NCI-H2029 (cell line): ENCODE measurements at places on chromosomes 5 and 9.

DNA sequence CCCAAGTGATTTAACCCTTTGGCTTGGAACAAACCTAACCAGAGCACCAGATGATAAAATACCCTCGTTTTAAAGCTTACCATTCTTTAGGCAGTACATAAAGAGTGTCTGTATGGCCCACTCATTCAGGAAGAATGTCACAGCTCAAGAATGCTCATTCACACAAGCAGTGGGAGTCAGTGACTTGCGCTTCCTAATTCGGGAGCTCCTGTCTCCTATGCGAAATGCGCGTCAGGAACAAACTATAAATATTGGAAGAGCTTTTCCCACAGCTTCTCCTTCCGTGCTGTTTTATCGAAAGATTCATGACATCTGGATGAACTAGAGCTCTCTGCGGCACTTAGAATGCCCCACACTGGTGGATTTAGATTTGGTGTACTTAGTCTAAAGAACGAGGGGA lies 66.6 kb downstream of the NTRK2 start:
- no peak for DNase-seq

DNA sequence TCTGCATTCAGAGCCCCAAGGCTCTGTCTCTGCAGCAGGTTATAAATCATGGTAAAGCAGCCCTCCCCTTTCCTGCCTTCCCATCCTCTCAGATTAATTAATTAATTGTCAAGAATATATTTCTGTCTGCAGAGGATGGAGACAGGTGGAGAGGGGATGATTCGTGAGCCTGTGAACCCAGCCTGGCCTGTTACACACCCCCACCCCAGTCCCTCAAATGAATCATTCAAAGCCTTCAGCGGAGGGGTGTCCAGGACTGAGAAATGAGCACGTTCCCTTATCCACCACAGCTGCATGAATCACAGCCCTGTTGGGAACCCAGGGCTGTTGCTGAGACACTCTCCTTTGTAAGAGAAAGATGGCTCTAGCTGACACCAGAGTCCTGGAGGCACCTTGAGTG lies 56.0 kb downstream of the NIPAL4 start:
- no peak for DNase-seq

- peak; percentile 49 for DNase-seq
These were observed 141.4 kb upstream of the PIK3R1 start for GRCh38 chr5:68074048-68074632.

DNA sequence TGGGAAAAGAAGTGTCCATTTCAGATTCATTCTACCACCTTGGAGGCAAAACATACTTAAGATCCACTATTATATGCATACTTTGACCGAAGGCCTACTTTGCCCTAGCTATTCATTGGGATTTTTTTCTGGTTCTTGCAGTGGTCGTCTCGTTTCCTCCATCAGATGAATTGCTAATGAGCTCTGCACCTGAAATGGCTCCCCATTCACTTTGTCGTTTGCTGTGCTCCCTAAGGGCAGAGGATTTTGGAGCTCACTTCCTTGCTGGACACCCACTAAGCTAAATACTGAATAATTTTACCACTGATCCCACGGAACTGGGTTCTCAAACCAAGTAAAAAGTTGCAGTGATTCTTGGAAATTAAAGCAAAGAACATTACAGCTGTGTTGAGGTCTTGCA lies 1.9 kb downstream of the KDM3B start:
- no peak for DNase-seq

- no peak for DNase-seq
These were observed 27.5 kb downstream of the GPX3 start for GRCh38 chr5:151047814-151048425.

- DNase-seq, result no peak
These were observed 885 bp upstream of the MLLT3 start for GRCh38 chr9:20623021-20623747.

DNA sequence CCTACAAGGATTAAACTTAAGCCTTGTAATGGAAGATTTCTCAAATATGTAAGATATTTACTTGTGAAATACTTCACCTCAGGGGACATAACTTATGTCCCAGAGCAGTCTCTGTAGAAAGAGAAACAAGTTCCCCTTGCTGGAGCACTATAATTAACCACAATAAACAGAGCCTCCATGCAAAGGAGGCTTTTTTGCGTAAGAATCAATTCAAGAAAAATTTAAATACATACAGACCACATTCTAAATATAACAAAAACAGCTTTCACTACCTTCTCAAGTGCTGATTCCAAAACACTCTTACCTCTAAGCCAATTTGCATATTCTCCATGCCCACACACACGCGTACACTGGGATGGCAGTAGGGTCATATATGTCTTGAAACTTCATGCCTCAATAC lies 30.7 kb upstream of the CCNB1 start:
- no peak for DNase-seq

- DNase-seq, result no peak
These were observed 20.1 kb downstream of the RCL1 start for GRCh38 chr9:4812858-4813257.

DNA sequence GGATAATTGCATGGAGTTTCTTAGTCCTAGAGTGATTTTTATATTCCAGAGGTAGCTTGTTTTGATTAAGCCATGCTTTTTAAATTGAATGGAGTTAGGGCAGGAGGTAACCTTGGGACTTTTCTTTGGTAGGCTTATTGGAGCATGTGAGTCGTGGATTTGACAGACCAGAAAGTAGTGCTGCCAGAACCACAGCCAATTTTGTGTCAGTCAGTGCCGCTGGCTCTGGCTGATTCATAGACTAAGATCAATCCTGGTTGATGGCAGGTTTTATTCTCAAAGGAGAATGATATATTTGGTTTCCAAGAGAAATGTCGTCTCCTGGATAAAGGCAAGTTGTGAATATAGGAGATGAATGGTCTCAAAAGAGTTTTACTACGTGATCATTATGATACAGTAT lies 20.3 kb downstream of the RAI14 start:
- DNase-seq, result no peak

DNA sequence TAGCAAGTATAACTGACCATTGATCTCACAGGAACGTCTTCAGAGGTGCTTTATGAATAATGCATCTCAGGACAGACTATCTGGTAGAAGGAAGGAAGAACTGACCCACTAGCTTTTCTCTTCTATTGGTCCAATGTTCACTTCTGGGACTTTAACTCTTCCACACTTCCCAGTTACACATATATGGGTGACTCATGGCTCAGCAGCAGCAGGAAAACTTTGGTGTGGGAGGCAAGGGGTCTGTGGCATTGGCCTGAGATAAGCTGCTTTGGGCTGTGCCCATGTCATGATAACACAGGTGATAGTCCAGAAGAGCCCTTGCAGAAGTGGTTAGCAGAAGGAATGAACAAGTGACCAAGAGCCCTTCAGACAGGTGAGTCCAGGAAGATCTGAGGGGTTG lies 148.8 kb downstream of the RAB3C start:
- no peak for DNase-seq
